ENCODE measurements at places on chromosomes 4 and X. TPM values are rescaled to one million over a fixed set of nuclear protein-coding genes. Genes with fewer than 3 reads are reported as not detected.

TCEAL1 gene
- total RNA-seq, result 48.2 TPM

AKAP14 gene
- total RNA-seq, result not detected

BEND4 gene
- total RNA-seq, result not detected

F8 gene
- total RNA-seq, result 42.9 TPM

DNA sequence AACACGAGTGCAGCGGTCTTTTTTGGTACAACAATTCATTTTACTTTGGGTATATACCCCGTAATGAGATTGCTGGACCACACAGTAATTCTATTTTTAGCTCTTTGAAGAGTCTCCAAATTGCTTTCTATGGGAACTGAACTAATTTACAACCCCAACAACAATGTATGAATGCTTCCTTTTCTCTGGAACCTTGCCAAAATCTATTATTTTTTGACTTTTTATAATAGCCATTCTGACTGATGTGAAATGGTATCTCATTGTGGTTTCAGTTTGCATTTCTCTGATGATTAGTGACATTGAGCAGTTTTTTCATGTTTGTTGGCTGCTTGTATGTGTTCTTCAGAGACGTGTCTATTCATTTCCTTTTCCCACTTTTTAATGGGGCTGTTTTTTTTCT lies 240.8 kb downstream of the STK32B start:
- DNase-seq, result no peak

DNA sequence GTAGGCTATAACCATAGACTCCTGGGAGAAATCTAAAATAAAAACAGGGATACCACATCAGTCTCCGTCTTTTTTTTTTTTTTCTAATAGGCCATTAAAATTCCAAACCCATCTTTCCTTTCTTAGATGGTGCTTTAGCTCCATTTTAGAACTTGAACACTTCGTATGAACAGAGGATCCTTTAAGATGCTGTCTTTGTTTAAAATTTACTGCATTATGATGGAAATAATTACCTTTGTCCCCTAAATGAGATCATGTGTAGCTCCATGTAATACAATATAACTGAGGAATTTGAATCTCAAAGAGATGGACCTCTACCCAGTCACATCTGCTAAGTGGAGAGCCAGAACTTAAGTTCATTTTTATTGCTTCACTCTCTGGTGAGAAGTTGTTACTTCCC lies 47.9 kb downstream of the CEP135 start:
- no peak for DNase-seq

DNA sequence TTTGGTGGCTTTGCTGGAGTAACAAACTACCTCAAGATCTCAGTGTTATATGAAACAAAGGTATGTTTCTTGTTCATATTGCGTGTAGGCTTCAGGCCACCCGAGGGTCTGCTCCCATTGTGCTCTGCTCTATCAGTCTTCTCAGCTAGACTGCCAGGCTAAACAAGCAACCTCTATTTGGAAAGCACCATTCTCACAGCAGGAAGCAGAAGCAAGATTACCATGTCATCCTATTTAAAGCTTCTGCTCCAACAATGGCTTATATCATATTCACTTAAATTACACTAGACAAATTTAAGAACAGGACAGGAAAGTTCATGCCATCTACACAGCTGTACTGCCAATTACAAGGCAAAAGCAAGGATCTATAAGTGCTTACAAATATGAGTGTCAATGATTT lies 385.8 kb downstream of the PPARGC1A start:
- DNase-seq, result no peak

- no peak for DNase-seq
These were observed 1972.6 kb downstream of the ARAP2 start for GRCh38 chr4:34271479-34272355.

DNA sequence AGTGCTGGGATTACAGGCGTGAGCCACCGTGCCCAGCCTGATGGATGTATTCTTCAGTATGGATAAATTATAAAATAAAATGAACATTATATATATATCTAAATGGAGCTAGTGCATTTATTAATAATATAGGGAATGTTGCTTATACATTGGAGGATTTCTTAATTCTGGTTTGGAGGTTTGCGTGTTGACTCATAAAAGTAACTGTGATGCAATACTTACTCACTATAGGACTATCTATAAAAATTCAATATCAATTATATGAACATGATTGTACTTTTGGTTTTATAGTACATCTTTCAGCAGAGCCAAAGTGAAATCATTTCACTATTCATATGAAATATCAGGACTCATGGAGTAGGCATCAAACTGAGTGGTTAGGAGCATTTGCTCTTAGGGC lies 3.2 kb upstream of the AREG start:
- no peak for DNase-seq

GRCh38 chrX:41303013-41303412 lies 30.9 kb upstream of the DDX3X start:
- no peak for DNase-seq

- DNase-seq, result no peak
These were observed 1.8 kb upstream of the EXOSC9 start for GRCh38 chr4:121799208-121799823.

DNA sequence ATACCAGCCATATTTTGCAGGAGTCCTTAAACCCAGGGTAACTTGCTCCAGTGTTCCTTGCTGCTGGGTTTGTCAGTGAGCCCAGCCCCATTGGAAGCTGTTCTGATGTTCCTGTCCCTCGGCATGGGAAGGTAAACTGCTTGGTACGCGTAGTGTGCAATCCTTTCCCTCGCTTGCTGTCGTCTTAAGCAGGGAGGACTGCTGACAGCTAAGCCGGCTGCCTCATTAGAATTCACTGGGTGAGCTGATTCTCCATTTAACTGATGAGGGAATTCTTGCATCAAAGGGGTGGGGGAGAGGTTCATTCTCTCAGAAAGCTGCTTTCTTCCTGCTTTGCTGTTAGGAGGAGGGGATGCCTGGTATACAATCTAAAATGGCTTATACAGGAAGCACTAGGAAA lies 164.6 kb downstream of the MID1IP1 start:
- no peak for DNase-seq

DNA sequence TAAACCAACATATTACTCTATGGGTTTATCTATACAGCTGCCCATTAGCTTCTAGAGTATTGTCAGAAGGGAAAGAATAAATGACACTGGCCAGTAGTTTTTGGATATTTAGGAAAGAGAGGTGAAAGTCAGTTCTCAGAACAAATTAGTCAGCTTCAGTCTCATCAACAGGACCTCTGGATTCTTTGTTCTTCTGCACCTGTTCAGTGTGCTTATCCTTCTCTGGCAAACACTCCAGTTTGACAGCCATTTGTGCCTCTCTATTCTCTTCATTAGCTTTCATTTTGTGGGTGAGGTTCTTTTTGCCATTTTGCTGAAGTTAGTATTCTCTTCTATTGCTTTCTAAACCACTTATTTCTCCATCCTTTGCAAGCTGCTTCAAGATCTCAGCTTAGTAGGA lies 107.0 kb downstream of the PCDH18 start:
- DNase-seq, result no peak

DNA sequence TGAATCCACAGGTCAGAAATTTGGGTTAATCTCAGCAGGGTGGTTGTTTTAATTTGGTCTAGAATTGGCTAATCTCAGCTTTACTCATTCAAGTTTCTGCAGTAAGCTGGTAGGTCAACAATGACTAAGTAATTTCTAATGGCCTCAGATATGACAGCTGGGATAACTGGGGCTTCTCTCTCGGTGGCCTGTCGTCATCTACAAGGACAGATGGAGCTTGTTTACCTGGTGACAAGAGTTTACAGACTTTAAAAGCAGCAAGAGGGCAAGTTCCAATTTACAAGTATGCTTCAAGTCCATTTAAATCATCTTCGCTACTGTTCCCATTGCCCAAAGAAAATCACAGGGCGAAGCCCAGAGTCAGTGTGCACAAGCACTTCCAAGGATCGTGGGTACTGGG lies 453.9 kb downstream of the PDHA2 start:
- no peak for DNase-seq

- no peak for DNase-seq
These were observed 20.3 kb upstream of the ABCG2 start for GRCh38 chr4:88178626-88179231.

- no peak for DNase-seq
These were observed 42.4 kb upstream of the AGA start for GRCh38 chr4:177484613-177485021.

All from right atrium auricular region (tissue), 2 donors.